Activated T-cell treated with anti-CD3 and anti-CD28 coated beads, Interleukin-2, amount 50 U/mL, for 72 hours (primary cell): ENCODE measurements at places on chromosomes 1 and 21. TPM values are rescaled to one million over a fixed set of nuclear protein-coding genes. Genes with fewer than 3 reads are reported as not detected.

GRCh38 chr1:16979475-16980327 lies 719 bp downstream of the MFAP2 start:
- DNase-seq = no peak

DNA sequence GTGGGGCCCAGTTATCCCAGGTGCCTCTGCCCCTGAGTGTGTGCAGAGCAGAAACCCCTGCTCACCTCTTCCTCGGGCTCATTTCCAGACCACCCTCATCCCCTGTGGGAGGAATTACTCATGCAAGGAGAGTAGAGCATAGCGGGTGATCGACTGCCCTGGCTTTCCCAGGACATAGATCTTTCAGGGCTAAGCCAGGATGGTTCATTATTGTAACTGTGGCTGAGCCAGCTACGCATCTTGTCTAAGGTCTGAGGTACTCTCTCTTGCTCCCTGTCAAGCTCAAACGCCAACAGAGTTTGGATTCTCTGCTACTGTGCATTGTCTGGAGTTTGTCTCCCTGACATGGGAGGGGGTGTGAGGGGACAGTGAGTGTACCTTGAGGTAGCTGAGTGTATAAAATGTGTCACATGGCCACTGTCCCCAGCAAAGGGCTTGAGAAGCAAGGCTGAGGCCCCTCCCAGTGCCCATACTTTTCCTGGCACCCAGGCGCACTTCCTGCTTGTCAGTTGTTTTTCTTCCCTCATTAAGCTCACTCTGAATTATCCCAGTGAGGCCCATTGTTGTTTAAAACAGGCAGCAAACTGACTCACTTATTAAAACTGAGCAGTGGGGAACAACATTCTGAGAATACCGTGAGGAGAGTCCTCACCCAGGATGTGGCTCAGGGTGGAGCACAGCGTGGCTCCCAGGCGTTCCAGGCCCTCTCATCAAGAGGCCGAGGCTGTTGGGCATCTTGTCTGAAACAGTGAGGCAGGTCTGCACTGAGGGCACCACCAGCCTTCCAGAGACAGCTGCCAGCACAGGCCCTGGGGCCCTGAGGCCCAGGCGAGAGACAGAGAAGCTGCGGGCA lies 92.9 kb downstream of the LAMC2 start:
- DNase-seq = no peak

DNA sequence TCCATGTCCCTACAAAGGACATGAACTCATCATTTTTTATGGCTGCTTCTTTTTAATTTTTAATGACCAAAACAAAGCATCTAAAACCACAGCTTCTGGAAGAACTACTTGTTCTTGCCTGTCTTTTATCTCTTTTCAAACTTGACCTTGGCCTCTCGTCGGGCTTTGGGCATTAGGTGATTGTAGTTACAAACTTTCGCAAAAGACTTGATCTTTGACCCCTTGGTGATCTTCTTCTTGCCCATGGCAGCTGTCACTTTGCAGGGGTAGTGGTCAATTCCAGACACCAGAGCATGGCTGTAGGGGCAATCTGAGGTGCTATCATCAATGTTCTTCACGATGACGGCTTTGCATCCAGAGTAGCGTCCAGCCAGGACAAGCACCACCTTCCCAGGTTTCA lies 67.8 kb downstream of the EPB41 start:
- no peak for DNase-seq

GRCh38 chr1:13661539-13661938 lies 38.4 kb upstream of the PRDM2 start:
- no peak for DNase-seq

- no peak for DNase-seq
Observed at GRCh38 chr1:13762642-13763041, 62.7 kb downstream of the PRDM2 start.

GRCh38 chr21:33940164-33940880 lies 24.7 kb upstream of the ATP5PO start:
- no peak for DNase-seq

DNA sequence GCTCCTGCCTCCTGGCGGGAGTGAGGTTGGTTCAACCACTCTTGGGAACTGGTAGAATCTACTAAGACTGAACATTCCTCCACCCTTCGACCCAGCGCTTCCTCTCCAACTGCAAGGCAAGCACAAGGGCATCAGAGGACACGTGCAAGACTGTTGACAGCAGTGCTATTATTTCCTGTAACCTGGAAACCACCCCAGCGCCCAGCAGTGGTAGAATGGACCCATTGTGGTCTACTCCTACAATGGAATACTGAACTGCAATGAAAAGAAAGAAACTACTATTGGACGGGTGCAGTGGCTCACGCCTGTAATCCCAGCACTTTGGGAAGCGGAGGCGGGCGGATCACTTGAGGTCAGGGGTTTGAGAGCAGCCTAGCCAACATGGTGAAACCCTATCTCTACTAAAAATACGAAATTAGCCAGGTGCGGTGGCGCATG lies 33.0 kb upstream of the TARDBP start:
- no peak for DNase-seq

DNA sequence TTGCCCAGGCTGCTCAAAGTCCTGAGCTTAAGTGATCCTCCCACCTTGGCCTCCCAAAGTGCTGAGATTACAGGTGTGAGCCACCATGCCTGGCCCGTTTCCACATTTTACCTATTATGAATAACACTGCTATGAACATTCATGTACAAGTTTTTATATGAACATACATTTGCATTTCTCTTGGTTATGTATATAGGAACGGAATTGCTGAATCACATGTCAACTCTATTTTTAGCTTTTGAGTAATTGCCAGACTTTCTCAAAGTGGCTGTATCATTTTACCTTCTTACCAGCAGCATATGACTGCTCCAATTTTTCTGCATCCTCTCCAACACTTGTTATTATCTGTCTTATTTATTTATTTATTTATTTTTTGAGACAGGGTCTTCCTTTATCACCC lies 2.7 kb downstream of the SPATA21 start:
- DNase-seq = no peak

GRCh38 chr1:165862448-165862847 lies 35.0 kb downstream of the UCK2 start:
- no peak for DNase-seq

DNA sequence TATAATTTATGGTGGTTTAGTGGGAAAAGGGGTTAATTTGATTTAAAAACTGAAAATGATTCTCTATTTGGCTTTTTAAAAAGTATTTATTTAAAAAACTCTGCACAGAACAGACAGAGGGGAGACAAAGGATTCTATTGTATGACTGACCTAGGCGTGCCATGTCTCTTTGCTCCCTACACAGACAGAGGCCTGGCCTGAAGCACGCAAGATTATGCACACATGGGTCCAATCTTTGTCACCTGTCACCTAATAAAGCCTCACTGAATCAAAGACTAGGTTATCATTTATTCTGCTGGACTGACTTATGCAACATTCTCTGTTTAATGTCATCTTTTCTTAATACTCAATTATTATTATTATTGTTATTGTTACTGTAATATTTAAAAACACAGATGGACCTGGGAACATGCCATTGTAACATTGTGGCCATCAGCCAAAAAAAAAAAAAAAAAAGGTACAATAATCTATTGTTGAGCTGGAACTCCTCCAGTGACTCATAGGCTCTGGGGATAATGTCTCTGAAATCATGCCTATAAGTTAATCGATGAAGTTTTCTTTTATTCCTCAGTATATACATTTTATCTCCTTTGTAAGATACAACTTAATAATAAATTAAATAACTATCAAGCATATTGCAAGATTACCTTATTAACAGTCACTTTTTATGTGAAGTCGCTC lies 112.1 kb downstream of the RUNX1 start:
- no peak for DNase-seq

DNA sequence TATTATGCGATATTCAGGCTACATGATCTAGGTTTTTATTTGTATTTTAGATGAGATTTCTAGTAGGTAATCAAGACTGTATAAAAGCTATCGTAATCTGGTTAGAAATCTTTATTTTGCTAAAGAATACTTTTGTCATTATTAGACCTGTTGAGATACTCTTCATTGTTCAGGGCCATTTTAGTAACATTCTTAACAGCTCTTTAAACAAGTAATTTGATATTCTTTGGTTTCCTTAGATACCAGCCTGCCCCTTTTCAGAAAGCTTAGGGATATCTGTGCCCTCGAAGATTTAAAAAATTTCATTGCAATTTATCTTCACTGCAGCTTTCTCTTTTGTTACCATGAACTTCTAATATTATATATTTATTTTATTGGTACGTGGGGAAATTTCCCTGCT lies 18.9 kb downstream of the ADGRL2 start:
- no peak for DNase-seq

DNA sequence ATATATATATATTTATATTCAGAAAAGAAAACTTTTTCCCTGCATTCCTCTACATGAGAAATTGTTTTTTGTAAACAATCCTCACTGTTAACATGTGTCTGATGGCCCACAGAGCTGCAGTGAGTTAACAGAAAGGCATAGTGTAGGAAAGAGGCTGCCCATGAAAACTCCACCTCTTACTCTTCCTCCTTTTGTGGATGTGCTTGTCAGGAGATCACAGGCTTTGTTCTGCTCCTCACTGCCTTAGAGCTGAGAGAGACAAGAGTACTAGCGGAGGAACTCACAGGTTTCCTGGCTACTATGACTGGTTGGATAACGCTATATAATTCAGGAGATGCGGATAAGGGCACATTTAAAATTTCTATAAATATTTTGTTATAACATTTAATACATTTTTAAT lies 200.6 kb downstream of the BRINP3 start:
- DNase-seq = no peak

GRCh38 chr1:169312084-169312954 lies 55.3 kb downstream of the NME7 start:
- peak; percentile 65 for DNase-seq

GRCh38 chr1:176096015-176096414 lies 111.1 kb downstream of the COP1 start:
- DNase-seq = no peak

- DNase-seq = peak; percentile 81
Observed at GRCh38 chr1:6205849-6206519, at the start of gene RNF207. Gene RNF207 (plus strand): TSS chr1:6206119. CDS start chr1:6206536, 417 bp downstream.

DNA sequence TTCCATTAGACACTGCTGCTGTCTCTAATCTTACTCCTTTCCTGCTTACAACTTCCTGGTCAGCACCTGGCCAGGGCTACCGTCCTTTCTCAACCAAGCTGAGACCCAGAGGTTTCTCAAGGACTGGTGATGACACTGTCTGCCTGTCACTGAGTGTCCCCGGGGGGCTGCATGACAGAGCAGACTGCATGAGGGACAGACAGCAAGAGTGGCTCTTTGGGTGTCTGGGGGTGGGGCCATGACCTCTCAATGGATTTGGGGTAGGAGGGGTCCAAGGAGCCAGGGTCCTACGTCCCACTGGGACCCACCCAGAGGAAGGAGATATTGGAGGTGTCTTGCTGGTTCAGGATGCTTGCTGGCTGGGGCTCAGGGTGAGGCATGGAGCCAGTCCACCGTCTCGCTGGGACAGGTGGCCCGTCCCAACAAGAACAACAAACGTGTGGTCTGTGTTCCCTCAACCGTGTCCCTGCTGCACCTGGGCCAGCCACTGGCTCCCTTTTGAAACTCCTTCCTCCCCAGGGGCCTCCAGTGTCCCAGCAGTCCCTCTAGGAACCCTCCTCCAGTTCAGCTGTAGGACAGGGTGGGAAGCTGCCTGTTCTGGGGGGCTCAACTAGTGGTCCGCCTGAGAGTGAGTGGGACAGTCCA lies 344.6 kb upstream of the AJAP1 start:
- no peak for DNase-seq

GRCh38 chr1:101346419-101346818 lies 109.6 kb downstream of the S1PR1 start:
- no peak for DNase-seq

- DNase-seq = no peak
Observed at GRCh38 chr21:34511181-34511580, 829 bp downstream of the KCNE1 start.

- peak; percentile 64 for DNase-seq
Observed at GRCh38 chr1:64956733-64957441, 9.5 kb downstream of the JAK1 start.

- DNase-seq = no peak
Observed at GRCh38 chr21:28473530-28474220, 519.0 kb downstream of the LTN1 start.

GRCh38 chr1:207318072-207318619 lies 3.3 kb upstream of the CD55 start:
- no peak for DNase-seq

DNA sequence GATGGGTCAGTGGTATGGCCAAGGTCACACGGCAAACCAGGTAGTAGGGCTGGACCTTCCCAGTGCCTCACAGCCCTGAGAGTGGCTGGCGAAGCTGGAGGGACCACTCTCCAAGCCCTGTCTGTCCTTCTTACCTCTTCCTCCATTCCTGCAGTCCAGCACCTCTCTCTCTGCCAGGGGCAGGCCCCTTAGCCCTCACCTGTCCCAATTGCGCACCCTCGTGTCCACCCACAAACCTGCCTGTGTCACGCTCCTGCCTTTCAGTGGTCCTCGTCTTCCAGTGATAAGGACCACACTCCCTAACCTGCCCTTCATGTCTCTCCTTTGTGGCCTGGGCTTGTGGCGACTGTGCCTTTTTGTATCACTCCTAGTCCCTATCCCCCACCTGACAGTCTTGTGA lies 3.4 kb downstream of the PODN start:
- DNase-seq = no peak

DNA sequence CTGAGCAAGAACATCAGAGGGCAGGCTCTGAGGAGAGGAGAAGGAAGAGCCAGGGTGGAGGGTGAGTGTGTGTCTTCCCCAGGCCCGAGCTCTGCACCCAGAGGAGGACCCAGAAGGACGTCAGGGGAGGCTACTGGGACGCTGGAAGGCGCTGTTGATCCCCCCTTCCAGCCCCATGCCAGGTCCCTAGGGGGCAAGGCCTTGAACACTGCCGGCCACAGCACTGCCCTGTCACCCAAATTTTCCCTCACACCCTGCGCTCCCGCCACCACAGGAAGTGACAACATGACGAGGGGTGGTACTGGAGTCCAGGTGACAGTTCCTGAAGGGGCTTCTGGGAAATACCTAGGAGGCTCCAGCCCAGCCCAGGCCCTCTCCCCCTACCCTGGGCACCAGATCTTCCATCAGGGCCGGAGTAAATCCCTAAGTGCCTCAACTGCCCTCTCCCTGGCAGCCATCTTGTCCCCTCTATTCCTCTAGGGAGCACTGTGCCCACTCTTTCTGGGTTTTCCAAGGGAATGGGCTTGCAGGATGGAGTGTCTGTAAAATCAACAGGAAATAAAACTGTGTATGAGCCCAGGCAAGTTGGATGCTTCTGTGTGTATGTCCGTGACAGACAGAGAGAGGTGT lies 17.1 kb downstream of the BCAN start:
- no peak for DNase-seq

Gene FAM151A
- not detected for total RNA-seq

Gene TMEM61
- total RNA-seq = not detected

Gene C1orf141
- total RNA-seq = 0.17 TPM

Gene DISP3
- total RNA-seq = 0.46 TPM

Gene BLACAT1
- 0.97 TPM for total RNA-seq

Gene GJA9
- total RNA-seq = not detected

Gene CRYBG2
- 2.3 TPM for total RNA-seq

Gene GABPA
- total RNA-seq = 29.7 TPM

Gene GBP2
- 356 TPM for total RNA-seq

Gene RGS1
- total RNA-seq = 25.8 TPM
